ENCODE measurements at places on chromosomes 5 and 9.

DNA sequence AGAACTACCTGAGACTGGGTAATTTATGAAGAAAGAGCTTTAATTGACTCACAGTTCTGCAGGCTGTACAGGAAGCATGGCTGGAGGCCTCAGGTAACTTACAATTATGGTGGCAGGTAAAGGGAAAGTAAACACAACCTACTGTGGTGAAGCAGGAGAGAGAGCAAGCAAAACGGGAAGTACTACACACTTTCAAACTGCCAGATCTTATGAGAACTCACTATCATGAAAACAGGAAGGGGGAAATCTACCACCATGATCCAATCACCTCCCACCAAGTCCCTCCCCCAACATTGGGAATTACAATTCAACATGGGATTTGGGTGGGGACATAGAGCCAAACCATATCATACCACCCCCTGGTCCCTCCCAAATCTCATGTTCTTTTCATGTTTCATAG is 58.7 kb upstream of the GPR151 start:
- no peak for DNase-seq

GRCh38 chr5:134189031-134189430 is 12.3 kb upstream of the SKP1 start:
- no peak for DNase-seq

DNA sequence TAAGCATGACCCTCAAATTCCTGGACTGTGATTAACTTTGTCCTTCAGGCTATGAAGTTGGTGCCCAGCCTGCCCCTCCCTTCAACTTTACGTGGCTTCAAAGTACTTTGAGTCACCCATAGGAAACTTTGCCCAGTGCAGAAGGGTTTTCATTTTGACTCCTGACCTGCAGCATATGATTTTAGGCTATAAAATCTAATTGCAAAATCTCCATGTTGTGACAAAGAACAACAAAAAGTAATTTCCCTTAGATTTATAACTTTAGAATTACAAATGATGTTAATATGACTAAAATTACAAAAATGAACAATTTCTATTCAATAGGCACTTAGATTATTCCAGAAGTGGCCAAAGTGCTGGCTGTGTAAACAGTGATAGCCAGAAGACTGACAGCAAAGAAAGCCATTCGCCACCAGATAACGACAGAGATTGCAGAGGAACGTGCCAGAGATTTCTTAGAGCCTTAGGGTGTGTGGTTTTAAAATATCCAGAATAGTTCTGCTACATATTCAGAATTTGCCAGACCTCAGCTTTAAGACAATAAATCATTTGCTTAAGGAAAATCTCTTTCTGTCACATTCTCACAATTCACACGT is 197.4 kb downstream of the SEMA5A start:
- no peak for DNase-seq

GRCh38 chr5:15785531-15785981 is 285.6 kb downstream of the FBXL7 start:
- DNase-seq: no peak

DNA sequence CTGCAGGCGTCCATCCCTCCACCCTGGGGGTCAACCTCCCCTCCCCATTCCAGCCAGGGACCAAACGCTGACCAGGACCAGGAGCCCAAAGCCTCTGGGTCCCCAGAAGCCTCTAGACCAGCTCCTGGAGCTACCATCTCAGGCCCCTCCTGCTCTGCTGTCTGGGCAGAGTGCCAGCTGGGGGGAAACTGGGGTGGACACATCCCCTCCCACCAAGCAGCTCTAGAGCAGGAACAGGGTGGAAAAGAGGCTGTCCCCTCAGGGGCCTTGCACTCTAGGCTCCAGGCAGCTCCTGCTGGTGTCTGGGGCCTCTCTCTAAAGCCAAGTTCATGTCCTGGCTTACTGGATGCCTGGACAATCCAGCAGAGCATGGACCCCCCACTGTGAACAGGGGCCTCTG is 4.4 kb downstream of the SSNA1 start:
- DNase-seq: no peak

GRCh38 chr5:147690595-147690994 is 91.9 kb downstream of the JAKMIP2 start:
- peak; percentile 35 for DNase-seq

DNA sequence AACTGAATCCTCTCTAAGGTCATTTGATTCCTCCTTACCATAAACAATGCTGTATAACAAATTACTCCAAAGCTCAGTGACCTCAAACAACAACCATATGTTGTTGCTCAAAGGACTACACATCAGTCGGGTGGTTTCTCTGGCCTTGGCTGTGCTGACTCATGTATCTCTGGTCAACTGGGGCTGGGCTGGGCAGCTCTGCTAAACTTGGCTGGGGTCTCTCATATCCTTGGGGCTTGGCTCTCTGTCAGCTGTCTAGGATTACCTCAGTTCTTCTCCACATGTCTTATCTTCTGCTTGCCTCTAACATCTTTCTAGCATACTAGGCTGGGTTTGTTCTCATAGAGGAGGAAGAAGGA is 86.4 kb downstream of the GALNT10 start:
- DNase-seq: peak; percentile 50

DNA sequence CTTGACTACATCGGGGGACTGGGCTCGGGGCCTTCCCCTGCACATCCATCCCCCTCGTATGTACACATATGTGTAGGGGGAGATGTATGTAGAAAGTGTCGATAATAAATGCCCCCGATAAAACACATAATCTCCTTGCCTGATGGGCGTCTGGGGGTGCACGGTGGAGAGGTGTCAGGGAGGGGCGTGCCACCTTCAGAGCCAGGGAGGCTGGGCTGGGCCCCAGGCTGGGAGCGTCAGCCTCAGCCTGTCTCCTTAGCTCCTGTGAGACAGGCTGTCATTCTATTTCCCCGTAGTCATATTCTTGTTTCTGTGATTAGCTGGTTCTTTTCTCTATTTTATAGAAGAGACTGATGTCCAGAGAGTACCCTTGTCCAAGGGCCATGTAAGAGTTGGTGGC is 4.7 kb upstream of the RXRA start:
- DNase-seq: no peak

Data from Daoy (cell line).